ENCODE measurements at places on chromosomes 12 and 14.

DNA sequence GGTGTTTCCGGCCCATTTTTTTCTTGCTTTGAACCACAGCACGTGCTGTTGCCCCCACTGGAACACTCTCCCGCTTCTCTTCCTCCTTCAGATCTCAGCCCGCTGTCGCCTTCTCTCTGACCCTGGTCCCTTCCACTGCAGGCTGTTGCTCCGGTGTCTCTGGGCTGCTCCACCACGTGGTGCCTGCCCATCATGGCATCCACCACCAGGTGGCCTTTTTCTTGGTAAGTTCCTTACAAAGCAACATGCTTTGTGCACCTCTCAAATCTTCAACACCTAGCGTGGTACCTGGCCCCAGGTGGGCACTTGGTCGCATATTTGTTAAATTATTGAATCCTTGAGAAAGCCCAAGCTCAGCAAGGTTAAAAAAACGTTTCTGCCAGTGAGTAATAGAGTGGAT, 19.1 kb downstream of the TUNAR start:
- peak; percentile 47 for DNase-seq

DNA sequence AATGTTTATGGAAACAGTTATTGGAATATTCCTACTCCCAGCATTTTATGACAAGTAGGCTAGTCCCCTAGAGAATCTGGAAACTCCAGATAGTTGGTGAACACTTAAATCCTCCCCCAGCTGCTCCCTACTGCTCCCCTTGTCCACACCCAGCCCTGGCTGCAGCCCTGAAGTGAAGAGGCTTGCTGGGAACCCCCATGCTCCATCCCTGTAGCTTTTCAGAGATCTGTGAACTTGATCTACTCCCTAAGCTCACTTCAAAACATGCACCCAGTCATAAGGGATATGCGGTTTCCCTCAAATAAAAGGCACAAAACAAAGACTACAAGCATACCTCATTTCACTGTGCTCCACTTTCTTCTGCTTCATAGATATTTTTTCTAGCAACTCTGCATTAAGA, 33.2 kb downstream of the EGLN3 start:
- DNase-seq = no peak

DNA sequence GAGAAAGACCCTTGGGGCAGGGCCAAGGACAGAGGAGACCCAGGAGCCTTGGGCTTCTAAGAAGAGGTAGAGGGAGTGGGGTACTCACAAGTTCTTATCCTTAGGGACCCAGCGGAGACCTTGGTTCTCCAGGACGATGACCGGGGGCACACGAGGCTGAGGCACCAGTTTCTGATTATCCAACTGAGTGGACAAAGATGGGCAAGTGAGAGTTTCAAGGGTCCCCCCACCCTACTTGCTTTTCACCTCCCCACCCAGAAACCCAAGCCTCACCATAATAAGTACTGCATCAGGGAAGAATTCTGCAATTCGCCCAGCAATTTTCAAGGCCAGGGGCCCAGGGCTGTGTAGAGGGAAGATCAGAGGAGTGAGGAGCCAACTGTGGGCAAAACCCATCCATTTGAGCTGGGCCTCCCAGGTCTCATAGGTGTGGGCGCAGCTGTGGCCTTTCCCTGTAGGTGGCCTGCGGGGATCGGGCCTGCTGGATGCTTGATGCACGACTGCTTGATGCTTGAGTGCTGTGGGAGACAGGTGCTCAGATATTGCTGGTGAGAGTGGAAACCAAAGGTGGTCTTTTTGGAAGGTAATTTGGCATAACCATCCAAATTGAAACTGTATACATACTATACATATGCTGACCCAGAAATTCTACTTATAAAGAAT, 2.0 kb downstream of the EMC9 start:
- peak; percentile 32 for DNase-seq

GRCh38 chr12:120071493-120072020, 45.0 kb downstream of the RAB35 start:
- DNase-seq = no peak

DNA sequence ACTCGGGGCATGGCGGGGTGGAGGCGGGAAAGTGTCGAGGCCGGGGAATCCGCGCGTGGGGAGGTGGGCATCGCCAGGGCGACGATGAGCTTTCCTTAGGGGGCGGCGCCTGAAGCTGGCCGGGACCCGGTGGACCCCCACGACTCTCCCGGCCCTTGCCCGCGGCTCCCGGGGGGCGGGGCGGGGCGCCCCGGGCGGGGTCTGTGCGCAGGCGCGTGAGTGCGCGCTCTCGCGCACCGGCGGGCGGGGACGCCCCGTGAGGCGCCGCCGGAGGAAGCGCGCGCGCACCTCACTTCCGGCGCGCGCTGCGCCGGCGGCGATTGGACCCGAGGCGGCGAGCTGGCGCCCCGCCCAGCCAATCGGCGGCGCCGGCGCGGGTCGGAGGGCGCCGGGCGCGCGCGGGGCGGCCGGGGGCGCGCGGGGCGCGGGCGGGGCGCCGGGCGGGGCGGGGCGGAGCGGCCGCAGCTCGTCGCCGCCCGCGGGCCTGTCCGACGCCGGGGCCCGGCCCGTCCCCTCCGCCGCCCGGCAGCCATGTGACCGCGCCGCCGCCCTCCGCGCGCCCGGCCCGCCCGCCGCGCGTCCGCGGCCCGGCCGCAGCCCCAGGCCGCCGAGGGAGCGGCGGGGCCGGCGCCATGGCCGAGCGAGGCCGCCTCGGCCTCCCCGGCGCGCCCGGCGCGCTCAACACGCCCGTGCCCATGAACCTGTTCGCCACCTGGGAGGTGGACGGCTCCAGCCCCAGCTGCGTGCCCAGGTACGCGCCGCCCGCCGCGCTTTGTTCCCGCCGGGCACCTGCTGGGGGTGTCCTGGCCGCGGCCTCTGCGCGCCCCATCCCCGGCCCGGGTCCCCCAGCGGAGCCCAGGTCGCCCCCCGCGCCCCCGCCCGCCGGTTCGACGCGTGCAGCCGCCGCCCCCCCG, at the start of gene PACS2:
PACS2 (plus strand) TSS at position 462 of the 914 bp plus-strand sequence; CDS start at position 633, 171 bp downstream.
- DNase-seq = peak; percentile 72

GRCh38 chr14:52551696-52552062, 626 bp downstream of the TXNDC16 start:
- peak; percentile 51 for DNase-seq

DNA sequence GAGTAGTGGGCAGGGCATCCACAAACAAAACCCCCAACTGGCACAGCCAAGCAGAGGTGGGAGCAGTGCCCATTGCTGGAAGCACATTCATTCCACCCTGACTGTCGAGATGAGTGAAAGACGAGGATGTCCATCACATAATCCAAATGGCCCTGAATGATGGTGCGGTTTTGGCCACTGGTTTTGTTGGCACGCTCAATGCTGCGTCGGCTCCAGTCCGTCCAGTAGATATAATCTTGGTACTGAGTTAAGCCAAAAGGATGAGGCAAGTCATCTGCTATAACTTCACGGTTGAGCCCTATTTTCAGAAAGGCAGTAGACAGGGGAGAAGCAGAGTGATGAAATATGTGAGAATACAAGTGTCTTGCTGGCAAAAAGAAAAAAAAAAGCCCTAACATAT, 88.1 kb downstream of the BCL2L14 start:
- no peak for DNase-seq

- no peak for DNase-seq
These were observed 1.6 kb upstream of the PRKAB1 start for GRCh38 chr12:119666226-119666795.

DNA sequence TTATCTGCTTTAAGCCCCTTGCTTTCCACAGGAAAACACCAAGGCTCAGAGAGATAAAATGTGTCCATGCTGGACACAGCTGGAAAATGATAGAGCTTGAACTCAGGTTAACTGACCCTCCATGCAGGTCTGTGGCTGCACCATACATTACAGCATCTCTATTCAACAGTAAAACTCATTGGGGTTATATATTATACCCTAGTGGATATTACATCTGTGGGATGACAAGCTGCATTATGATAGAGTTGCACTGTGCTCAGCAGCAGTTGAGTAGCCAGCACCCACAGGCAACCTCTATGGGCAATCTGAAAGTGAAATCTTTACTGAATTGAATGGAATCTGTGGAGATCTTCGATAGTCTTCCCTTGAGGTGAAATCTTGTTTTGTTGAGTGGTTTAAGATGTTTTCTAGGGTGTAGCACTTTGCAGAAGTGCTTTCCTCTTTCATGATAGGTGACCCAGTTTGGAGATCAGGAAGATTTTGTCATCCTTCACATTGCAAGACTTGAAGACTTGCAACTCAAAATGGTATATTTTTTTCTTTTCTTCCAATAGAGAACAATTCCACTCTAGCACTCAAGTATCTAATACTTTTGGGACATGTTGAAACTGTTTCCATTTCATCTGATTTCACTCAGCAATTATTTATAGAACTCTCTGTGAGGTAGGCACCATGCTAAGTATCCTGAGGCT, 389.2 kb downstream of the RAD51B start:
- no peak for DNase-seq

DNA sequence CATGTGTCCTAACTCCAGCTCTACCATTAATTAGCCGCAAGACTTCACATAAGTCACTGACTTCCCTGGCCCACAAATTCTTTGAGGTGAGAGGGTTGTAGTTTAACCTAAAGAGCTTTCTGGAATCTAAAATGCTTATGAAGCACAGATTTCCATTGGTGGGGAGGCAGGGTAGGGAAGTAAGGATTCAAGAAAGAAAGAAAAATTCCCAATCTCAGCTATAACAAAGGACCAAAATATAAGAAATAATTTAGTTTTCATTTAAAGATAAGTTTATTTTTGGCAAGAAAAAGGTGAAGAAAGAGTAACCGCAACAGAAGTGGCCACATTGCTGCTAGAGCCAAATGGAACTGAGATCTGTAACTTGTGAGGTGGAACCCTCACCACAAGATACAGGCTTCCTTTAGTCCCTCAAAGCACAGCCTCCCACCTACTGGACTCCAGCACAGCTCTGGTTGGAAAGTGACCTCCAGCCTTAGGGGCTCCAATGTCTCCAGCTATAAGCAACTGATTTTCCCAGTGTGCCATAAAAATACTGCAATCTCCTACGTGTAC, 23.6 kb downstream of the DAD1 start:
- no peak for DNase-seq

DNA sequence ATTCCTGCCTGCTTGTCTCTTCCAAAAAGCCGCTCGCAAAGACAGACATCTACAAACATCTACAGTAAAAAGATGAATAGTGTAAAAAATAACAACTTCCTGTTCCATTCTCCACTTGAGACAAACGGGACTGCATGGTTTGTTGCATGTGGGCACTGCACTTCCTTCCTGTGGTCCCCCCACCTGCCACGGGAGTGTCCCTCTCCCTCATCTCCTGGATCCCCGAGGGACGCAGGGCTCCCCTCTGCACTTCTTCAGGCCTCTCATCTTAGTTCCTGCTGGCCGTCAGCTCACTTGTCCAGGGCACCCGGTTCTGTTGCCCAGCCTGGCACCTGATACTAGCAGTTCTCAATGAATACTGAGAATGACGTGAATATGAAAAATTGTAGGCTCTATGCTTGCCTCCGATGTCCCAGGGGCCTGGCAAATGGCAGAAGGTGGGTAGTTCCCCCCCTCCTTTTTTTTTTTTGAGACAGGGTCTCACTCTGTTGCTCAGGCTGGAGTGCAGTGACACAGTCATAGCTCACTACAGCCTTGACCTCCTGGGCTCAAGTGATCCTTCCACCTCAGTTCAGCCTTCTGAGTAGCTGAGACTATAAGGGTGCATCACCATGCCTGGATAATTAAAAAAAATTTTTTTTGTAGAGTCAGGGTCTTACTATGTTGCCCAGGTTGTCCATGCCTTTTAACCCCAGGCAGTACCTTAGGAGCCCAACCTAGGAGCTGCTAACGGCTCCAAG, 3.5 kb upstream of the KLC1 start:
- DNase-seq = no peak

- no peak for DNase-seq
These were observed 128.4 kb upstream of the SSTR1 start for GRCh38 chr14:38079268-38079667.

- DNase-seq = no peak
These were observed 8.0 kb upstream of the RTRAF start for GRCh38 chr14:51981218-51981854.

DNA sequence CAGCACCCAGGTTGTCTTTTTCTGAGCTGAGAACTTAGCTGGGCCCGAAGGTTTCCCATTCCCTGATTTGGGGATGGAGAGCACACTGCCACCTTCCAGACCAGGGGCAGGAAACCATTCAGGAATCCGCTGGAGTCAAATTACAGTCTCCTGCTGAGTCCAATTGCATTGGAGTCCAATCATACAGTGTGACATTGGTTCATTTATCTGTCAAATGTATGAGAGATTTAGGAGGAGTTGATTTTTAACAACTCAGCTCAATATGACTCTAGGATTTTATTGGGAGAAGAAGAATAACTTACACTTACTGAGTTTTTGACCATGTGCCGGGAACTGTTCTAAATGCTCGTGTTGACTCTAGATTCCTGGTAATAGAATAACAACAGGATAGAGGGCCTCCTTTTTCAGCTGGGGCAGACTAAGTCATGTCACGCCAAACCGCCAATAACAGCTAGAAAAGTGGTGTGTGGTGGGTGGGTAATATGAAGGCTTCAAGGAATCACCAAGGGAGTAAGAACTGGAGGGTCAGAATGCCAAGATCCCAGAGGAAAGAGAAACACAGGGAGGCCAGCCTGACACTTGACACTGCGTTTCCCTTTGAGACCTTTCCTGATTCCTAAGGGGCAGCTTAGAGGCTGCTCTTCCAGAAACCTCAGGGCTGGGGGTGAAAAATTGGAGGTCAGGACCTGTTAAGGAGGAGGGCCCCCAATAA, 11.5 kb downstream of the SYNDIG1L start:
- DNase-seq = no peak

DNA sequence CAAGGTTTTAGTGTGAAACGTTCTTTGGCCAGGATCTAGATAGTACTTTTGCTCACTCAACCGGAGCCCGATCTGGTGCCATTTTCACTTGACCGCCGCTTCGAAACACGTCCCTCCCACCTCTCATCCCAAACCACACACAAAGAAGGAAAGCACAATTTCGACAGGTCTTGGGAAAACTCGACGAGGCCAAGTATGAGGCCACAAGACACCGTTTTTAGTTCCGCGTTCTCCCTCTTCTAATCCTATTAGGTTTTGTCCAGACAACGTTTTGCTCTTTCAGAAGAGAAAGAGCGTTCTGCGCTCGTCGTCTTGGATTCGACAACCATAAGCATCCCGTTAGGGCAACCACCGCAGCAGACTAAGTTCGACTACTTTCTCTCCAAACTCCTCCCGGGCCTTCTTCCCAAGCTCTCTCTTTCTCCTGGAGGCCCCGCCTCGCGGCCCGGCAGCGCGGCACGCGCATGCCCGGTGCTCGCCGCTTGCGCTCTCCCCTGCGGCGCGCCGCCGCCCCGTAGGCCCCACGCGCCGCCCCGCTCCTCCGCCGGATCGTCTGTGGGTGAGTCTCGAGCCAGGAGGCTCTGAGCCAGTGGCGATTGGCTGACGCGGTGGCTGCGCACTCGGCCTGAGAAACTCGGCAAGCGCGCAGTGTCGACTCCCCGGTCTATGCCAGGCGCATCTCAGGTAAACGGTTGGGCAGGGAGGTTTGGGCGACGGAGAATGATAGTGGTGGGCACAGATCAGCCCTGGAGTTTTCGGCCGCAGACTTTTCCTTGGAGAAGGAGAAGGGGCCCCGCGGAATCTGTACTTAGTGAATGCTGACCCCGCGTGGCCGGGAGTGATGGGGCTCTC, at the start of gene MIPOL1:
MIPOL1 (plus strand) TSS at position 517 of the 852 bp plus-strand sequence. CDS start 49,952 bp downstream, outside the sequence.
- peak; percentile 48 for DNase-seq

DNA sequence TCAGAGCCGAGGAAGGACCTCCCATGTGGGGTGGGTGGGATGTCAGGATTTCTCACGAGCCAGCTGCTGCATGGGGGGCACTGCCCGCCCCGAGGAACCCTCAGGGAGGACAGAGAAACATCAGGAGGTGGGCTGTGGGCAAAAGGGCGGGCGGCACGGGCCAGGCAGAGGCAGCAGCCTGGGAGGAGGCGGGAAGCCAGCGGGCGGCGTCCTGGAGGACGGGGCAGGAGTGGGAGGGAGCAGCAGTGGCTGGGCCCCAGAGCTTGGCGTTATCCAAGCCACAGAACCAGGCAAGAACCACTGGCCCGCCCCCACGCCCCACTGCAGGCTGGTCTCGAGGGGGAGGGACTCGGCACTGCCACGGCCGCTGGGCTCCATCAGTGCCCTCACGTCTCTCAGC, 2.4 kb downstream of the C14orf180 start:
- DNase-seq = no peak

Data from HT-29 (cell line).